CD4-positive, alpha-beta T cell treated with Interleukin-4 for 1 hour (primary cell): ENCODE measurements at places on chromosomes 3 and 15.

GRCh38 chr15:53753813-53754212 lies 5.7 kb downstream of the WDR72 start:
- no peak for DNase-seq

DNA sequence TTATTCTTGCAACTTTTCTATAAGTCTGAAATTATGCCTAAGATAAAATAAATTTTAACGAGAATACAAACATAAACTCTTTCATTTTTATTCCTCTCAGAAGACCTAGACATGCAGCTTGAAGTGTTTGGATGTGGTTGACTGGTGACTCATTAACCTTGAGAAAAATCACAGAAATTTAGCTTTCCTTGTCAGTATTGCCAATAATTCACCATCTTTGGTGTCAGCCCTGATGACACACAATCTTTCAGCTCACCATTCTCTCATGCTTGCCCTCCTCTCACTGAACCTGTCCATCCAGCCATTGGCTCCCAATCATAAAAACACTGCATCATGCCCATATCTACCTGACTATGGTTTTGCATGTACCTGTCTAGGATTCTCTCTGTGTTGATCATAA lies 22.6 kb upstream of the TNFAIP8L3 start:
- no peak for DNase-seq

DNA sequence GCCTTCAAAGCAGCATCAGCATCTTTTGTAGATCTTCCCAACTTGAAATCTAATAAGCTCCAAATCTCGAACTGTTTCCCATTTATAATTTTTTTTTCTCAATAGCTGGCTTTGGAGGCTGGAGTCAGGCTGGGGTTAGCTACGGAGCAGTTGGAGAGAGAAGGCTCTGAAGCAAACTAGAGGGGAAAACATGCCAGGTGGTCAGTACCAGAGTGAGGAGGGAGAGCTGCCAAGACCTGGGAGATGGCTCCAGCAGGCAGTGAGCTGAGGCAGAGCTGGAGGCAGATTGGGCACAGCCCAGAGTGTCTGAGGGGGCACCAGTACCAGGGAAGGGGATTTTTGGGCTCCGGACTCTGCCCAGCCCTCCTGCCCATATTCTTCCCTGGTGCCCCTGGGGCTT lies 311.2 kb downstream of the RPLP1 start:
- DNase-seq, result no peak

DNA sequence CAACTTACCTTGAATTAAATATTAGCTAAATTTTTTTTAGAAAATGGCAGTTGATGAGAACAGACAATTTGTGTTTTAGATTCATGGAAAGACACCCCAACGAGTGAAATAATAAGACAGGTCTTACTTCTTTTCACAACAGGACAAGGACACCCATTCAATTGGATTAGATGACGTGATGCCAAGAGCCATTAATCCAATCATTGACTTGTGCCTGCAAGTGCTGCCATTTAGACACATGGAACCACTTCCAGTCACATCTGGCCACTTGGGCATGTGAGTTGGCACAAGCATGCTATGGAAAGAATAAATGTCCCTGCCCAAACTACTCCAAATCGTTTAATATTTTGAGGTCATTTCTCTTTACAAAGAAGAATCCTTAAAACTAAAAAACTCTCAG lies 1308.8 kb downstream of the ROBO2 start:
- DNase-seq, result no peak

DNA sequence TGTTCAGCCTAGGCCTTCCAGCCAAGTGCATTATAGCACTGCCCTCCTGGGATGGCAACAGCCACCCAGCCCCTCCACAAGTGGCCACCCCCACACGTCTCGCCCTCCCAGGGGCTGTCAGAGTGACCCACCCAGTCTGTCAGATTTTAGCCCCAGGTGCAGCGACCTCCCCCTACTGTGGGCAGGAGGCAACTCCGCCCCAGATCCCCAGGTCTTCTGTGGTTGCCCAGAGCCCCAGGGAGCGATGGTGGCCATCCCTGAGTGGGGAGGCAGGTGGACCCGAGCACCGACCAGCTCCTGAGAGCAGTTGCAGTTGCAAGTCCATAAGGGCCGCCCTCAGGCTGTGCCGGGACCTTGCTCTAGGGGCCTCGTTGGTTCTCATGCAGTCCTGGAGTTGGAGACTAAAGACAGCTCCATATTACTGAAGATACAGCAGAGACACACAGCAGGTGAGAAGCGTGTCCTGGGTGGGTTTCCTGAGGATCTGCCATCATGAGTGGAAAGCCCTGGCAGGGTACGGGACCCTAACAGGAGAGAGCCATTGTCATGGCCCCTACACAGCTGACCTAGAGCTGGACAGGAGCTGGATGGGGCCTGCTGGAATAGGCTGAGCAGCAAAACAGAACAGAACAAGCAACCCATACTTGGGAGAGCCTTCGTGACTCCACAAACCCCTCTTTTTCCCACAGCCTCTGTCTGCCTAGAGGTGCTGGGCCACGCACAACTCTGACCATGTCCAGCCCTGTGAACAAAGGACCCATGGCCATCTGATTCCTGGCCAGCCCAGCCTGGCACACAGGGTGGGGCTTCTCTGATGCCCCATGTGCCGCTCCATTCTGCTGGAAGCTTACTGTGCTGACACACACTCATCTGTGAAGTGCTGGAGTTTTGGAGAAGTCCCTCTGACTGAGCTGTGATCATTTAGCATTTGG lies 110.3 kb upstream of the ALDH1A3 start:
- no peak for DNase-seq

- no peak for DNase-seq
These were observed 67.6 kb downstream of the CHAC1 start for GRCh38 chr15:41020829-41021228.

- DNase-seq, result peak; percentile 0
These were observed at the start of gene ZNF660 for GRCh38 chr3:44584646-44585501. TSS of gene ZNF660 (plus strand) at chr3:44584964. CDS start at chr3:44594194, 9,230 bp downstream.

DNA sequence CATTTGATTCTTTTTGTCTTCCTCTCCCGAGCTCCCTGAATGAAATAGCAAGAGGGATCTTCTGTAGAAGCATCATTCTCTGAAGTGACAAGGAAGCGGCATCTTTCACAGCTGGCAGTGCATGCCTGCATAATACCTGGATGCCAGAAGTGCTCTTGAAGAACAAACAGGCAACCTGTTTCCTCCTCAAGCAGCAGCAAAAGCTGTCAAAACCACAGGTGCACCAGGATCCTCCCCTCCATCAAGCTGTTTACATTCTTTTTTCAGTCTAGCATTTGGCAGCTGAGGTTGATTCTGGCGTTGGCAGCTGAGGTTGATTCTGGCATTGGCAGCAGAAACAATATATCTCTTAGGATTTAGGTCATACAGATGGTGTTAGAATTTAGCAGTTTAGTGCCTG lies 979.0 kb downstream of the TUSC7 start:
- DNase-seq, result no peak

DNA sequence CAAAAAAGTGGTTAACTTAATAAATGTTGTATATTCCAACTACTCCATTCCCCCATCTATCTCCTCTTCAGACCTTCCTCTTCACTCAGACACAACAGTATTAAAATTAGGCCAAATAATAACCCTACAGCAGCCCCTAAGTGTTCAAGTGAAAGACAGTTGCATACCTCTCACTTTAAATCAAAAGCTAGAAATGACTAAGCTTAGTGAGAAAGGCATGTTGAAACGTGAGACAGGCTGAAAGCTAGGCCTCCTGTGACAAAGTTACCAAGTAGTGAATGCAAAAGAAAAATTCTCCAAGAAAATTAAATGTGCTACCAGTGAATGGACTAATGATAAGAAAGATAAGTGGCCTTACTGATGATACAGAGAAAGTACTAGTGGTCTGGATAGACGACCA lies 71.7 kb downstream of the ANKRD28 start:
- DNase-seq, result no peak
